ENCODE measurements at places on chromosomes 2 and 18.

DNA sequence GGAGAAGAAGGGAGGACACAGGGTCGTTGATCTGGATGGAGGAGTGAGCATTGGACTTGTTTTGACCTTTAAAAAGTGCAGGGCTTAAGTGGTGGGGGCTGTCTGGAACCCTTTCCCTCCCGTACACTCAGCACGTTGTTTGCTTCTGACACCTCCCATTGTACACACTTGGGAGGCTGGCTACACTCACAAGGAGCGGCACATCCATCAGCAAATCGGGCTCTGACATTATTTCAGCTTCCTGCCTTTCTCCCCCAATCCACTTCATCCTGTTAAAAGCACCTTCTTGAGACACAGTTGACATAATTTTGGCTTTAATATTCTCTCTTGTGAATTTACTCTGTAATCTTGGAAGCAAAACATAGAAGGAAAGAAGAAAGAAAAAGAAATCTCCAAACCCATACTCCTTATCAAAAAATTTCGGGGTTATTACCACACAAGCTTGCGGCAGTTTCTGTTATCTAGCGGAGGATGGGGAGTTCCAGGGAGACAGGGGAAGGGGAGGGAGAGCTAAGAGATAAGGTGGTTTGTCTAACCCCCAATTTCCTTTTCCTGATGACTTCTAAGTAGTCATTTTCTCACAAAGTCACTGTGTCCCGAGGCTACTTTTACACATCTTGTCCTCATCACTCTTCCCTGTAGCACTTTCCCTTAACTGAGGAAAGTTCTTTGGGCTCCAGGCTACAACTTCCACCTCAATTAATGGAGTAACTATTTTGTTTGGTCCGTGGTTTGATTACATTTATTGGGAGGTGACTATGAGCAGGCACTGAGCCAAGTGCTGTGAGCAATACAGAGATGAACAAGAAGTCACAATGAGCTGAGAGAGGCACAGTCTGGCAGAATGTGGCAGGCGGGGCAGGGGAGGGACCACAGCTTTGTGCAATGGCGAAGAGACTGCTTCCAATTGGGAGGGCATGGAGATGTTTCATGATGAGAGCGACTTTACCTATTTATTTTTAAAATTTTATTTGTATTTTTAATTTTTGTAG lies 240.1 kb upstream of the MEX3C start:
- no peak for DNase-seq

DNA sequence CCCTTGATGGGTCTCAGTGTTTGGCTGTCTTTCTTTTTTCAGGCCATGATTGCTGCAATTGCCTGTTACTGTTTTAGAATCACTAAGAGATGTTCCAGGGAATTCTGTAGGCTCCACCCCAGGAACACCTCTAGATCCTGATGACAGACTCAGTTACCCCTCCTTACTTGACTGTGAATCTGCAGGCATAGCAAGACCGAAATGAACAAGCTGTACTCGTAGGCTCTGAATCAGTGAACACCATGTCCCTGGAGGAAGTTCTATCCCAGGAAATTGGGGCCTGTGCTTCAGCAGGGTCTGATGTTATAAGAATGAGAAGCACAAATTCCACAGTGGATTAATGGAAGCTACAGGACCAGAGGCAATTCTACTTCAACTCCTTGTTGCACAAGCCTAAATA lies 148.6 kb downstream of the COPS8 start:
- no peak for DNase-seq

- no peak for DNase-seq
These were observed 4.3 kb downstream of the PAX8 start for GRCh38 chr2:113274432-113274831.

- no peak for DNase-seq
These were observed 141.3 kb downstream of the EML6 start for GRCh38 chr2:54864727-54865126.

All from smooth muscle cell of the brain vasculature (primary cell).